Fibroblast of skin of right biceps (primary cell): ENCODE measurements at places on chromosomes 13 and 19.

- no peak for DNase-seq
Measured at GRCh38 chr19:32416749-32417456, 11.3 kb downstream of the DPY19L3 start.

GRCh38 chr13:105282406-105283285, 1252.8 kb downstream of the EFNB2 start:
- no peak for DNase-seq

GRCh38 chr13:113048766-113049165, 56.8 kb upstream of the F7 start:
- DNase-seq = no peak

GRCh38 chr13:101447852-101448251, 4.6 kb upstream of the ITGBL1 start:
- peak; percentile 62 for DNase-seq

DNA sequence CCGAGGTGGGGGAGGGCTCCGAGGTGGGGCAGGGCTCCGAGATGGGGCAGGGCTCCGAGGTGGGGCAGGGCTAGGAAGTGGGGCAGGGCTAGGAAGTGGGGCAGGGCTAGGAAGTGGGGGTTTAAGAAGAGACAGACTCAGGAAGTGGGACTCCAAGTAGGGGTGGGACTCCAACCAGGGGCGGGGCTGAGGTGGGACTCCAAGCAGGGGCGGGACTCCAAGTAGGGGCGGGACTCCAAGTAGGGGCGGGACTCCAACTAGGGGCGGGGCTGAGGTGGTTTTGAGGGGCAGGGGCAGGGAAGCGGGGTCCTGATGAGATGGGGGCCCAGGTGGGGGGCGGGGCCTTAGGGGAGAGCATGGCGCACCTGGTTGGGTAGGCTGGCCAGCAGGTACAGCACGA, 13.6 kb downstream of the CFD start:
- peak; percentile 73 for DNase-seq

- peak; percentile 56 for DNase-seq
Measured at GRCh38 chr13:112842343-112842856, 126.6 kb upstream of the MCF2L start.

DNA sequence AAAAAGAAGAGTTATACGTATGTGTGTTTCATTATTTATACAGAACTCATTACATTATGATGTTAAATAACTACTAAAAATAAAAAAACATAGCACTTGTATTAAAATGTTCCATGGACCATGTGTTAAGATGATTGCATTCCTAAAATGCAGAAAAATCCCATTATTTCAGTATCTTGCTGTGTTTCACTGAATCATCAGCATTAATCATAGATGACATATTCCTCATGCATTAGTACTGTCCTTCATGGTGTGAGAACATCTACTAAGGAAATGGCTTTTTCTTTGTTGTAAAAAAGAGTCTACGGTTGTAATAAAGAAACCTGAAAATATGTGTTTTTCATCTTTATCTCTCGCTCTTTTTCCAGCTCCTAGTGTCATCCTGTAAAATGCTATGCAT, 416.5 kb downstream of the FGF14 start:
- DNase-seq = no peak

DNA sequence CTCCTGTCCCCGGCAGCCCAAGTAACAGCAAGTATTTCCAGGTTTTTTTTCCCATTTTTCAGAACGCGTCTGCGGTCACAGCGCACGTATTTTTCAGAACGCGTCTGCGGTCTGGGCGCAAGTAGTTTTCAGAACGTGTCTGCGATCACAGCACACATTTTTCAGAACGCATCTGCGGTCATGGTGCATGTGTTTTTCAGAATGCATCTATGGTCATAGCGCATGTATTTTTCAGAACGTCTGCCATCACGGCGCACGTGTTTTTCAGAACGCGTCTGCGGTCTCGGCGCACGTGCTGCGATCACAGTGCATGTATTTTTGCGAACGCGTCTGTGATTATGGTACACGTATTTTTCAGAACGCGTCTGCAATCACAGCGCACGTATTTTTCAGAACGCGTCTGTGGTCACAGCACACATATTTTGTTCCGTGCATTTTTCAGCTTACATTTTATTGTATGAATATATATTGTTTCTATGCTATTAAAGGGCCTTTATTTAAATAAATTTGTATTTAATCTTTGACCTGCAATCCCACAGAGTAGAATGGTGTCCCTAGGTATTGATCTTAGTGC, 19.7 kb downstream of the ATP4B start:
- DNase-seq = no peak

DNA sequence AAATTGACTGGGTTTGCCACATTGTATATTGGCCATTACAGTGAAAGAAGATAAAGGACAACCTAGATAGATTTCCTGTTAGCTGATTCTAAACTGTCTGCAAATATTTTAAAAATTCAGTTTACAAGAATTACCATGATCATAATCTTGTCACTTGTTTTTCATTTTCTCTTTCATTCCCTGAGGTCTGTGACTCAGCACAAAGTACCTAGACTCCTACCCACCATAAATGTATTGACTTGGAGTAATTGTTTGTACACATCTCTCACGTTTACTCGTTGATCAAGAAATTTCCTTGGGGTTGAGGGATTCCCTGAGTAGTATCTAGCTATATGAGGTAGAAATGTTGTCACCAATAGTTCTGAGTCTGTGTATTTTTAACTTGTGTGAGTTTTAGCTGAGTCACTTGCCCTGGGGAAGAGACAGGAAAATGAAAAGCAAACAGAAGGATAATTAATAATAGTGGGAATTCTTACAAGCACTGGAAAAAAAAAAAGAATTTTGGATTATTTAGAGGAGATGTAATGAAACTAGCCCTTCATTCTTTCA, 299.2 kb upstream of the DACH1 start:
- DNase-seq = peak; percentile 34

- DNase-seq = no peak
Measured at GRCh38 chr13:78168981-78169380, 250.3 kb upstream of the EDNRB start.

DNA sequence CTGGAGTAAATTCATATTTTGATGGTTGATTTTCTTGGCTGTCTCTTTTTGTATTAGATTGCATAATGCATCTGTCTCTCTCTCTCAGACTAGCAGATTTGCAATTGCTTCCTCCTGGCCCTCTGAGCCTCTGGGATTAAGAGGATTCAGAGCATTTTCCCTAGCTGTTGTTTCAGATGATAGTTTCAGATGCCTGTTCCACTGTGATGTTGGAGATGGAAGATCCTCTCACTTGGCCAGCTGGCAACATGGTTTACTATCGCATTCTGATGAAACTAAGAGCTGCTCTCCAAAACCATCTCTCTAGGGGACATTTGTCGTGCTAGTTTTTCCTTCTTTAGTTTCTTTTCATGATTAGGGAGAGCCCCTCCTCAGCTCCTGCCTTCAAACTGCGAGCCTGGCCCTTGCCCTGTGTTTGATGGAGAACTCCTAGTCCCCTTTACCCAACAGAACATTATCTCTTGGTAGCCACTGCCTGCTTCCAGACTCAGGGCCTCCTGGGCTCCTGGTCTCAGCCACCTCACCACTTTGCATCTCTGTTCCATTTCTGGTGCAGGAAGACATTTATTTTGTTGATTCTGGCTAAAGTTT, 244.6 kb downstream of the B3GLCT start:
- DNase-seq = no peak

DNA sequence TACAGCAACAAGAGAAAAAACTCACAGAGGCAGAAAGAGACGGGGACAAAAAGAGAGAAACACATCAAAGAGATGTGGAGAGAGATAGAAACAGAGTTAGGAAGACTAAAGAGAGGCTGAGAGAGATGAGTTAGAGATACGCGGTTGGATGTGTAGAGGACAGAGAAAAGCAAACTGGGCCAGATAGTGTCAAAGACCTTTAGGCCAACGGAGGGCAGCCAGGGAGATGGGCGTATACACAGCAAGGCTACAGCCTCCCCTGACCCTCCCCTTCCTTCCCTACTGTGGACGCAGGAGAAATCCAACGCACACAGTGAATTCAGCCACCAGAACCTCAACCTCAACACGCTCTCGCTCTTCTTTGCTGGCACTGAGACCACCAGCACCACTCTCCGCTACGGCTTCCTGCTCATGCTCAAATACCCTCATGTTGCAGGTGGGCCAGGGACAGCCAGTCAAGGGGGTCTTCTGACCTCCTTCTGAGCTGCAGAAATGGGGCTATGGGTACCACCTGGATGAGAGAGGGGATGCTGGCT, 18.7 kb downstream of the CYP2B6 start:
- DNase-seq = no peak

DNA sequence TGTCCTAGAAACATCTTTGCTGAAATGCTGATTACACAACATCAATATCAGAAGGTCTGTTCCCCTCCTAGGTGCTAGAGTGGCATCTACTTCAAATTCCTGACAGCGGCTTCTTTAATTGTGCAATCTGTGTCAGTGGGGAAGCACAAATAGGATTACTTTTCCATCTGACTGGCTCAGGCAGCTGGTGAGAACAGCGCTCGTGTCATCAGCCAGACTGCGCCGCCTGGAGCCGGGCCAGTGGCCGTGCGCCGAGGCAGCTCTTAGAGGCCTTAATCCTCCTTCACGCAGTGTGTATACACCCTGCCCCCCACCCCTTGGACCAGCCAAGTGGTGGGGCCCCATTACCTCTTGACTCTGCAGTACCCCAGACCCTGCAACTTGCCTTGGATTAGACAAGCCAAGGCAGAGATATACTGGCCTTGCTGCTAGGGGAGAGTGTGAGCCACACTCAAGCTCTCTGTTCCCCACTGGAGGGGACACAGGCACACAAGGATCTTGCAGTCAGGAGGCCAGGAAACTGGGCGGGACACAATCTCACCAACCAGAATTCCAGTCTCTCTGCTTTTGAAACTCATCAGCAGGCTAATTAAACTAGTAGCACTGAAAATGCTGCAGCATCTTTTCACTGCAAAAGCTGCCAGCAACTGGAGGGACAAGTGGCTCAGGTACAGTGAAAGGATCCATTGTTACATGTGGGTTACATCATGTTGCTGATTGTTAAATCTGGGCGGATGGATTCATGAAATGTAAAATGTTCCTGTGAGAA, 48.9 kb upstream of the EPHX3 start:
- DNase-seq = peak; percentile 85

DNA sequence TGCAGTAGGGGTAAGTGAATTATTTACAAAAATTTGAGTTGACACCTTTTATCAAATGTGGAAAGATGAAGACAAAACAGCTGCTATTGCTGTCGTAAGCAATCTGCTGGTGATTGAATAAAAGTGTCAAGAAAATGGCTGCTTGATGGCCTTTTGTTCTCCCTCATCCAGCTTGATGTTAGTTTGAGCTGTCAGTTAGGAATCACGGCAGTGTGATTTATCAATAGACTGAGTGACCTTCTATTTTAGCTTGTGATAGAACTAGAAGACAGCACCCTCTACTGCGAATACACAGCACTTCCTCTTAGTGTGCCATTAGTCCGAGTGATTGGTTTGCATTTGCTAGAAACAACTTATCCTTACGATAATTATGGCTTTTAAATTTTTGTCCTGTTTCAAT, 76.3 kb downstream of the MZT1 start:
- DNase-seq = peak; percentile 4

DNA sequence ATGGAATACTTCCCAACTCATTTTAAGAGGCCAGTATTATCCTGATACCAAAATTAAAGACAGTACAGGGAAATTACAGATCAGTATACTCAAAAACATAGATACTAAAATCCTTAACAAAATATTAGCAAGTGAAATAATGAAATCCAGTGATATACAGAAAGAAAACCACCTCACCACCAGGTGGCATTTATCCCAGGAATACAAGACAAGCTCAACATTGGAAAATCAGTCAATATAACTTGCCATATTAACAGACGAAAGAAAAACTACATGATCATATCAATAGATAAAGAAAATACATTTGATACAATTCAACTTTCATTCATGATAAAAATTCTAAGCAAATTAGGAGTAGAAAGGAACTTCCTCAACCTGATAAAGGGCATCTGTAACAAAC, 6.7 kb upstream of the GNA15 start:
- peak; percentile 56 for DNase-seq

DNA sequence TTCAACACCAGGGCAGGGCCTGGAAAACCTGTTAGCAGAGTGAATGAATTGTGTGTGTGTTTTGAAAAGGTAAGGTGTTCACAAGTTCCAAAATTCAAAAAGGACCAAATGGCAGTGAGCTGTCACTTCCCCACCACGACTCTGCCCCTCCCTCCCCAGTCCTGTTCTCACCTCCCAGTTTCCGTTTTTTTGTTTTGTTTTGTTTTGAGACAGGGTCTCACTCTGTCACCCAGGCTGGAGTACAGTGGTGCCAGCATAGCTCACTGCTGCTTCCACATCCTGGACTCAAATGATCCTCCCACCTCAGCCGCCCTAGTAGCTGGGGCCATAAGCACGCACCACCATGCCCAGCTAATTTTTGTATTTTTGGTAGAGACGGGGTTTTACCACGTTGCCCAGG, 20.3 kb upstream of the BCL3 start:
- no peak for DNase-seq

GRCh38 chr13:95434111-95434510, 118.4 kb upstream of the CLDN10 start:
- DNase-seq = no peak

DNA sequence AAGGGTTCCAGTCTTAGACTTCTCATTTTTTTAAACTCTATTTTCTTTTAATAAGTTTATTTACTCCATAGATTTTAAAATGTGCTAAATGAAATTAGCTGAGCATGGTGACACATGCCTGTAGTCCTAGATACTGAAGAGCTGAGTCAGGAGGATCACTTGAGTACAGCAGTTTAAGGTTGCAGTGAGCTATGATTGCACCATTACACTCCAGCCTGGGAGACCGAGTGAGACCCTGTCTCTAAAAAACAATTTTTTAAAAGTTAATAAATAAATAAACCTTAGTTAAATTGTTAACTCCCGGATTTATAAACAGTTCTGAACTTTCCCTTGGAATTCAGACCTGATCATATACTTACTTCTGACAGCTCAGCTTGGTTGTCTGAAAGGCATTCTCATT, 32.5 kb downstream of the PCDH20 start:
- no peak for DNase-seq

GRCh38 chr13:110589793-110590390, 25.5 kb upstream of the NAXD start:
- DNase-seq = no peak

DNA sequence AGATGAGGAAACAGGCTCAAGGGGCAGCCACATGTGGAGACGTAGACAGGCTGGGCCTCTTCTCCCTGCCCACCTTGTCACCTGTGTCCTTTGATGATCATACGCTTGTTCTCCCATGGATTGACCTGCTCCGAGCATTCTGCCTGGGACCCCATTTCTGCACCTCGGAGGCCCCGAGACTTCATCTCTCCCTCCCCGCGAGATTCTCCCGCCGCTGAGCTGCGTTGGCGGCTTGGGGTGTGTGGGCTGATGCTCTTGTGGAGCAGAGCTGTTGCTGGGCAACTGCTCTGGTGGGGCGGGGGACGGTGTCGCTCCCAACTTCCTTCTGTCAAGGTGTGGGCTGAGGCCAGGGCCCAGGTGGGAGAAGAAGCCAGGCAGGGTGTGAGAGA, 22.1 kb downstream of the MAST3 start:
- DNase-seq = no peak

GRCh38 chr19:19657397-19657783, 6.1 kb downstream of the ATP13A1 start:
- no peak for DNase-seq
